Activated CD4-positive, CD25-positive, alpha-beta regulatory T cell treated with anti-CD3 and anti-CD28 coated beads, Interleukin-2, amount 50 U/mL, for 72 hours (primary cell): ENCODE measurements at places on chromosomes 5 and 9.

GRCh38 chr5:92907938-92908606, 672.9 kb downstream of the NR2F1-AS1 start:
- DNase-seq: no peak

DNA sequence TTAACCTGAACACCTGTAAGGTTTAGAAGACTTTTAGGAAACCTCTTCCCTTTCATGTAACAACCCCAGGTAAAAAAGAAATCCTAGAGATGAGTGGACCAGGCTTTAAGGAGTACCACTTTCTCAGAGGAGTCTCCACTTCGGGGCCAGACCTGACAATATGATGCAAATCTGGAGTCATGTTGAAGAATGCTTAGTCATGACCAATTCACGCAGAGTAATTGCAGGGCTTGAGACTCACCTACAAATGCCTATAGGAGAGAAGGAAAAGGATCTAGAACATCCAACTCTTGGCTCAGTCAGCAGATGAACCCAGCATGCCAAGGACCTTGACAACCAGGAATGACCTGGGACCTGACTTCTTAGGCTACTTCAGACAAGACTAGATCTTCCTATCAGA, 235.4 kb downstream of the DOCK8 start:
- no peak for DNase-seq

GRCh38 chr5:107696080-107696479, 25.3 kb upstream of the EFNA5 start:
- DNase-seq: no peak

DNA sequence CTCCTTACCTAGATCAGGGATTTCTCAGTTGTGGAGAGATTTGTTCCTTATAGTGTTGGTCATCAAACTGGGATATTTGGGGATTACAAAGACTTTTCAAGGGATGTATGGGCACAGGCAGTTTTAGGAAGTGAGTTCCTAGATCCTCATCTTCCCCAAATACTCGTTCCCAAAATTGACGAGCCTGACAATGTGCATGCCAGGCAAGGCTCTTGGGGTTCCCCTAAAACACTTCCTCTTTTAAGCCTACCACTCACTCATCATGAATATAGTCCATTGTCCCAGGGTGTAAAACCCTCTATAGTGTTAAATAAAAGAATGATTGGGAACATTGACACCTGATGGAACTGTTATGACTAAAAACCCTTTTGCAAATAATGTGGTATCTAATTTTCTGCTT, 26.4 kb downstream of the PDCD1LG2 start:
- no peak for DNase-seq

- DNase-seq: no peak
These were observed 306.3 kb downstream of the ENC1 start for GRCh38 chr5:74334062-74334761.

DNA sequence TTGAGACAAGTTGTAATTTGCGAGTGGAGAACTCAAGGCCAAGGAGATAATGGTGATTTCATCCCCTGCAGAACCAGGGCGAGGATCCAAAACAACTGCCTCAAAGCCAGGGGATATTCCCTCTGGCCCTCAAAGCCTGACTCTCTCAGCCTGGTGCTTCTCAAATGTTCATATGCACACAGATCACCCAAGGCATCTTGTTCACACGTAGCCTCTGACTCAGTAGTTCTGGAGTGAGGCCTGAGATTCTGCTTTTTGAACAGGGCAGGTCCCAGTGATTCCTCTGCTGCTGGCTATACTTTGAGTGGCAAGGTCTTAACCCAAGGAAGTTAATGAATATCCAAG, 30.2 kb upstream of the WWC1 start:
- no peak for DNase-seq

GRCh38 chr9:127803507-127804352, 1.0 kb downstream of the FPGS start:
- DNase-seq: no peak

DNA sequence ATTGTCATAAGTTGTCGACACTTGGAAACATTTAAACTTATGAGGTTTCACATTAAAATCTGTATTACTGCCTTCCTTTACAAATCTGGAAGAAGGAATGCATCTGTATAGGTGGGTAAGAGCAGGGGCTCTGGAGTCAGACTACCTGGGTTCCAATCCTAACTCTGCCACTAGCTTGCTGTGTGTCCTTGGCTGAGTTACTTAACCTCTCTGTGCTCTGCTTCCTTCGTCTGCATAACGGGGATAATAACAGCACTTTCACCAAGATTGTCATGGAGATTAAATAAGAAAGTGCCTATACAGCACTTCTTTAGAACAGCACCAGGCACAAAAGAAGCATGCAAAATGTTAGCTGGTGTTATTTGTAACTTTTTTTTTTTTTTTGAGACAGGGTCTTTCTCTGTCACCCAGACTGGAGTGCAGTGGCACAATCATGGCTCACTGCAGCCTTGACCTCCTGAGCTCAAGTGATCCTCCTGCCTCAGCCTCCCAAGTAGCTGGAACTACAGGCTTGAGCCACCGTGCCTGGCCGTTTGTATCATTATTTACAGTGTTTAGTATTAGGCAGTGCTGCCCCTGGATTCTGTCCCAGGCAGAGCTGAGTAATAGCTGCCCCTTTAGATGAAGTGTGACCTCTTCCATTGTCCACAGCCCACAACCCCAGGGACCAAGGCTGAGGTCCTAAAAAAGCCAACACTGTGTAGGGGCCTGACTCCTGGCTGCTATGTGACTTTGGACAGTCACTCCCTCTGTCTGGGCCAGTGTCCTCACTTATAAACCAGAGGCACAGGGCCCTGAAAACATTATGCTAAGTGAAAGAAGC, 25.4 kb upstream of the TTLL11 start:
- DNase-seq: no peak

DNA sequence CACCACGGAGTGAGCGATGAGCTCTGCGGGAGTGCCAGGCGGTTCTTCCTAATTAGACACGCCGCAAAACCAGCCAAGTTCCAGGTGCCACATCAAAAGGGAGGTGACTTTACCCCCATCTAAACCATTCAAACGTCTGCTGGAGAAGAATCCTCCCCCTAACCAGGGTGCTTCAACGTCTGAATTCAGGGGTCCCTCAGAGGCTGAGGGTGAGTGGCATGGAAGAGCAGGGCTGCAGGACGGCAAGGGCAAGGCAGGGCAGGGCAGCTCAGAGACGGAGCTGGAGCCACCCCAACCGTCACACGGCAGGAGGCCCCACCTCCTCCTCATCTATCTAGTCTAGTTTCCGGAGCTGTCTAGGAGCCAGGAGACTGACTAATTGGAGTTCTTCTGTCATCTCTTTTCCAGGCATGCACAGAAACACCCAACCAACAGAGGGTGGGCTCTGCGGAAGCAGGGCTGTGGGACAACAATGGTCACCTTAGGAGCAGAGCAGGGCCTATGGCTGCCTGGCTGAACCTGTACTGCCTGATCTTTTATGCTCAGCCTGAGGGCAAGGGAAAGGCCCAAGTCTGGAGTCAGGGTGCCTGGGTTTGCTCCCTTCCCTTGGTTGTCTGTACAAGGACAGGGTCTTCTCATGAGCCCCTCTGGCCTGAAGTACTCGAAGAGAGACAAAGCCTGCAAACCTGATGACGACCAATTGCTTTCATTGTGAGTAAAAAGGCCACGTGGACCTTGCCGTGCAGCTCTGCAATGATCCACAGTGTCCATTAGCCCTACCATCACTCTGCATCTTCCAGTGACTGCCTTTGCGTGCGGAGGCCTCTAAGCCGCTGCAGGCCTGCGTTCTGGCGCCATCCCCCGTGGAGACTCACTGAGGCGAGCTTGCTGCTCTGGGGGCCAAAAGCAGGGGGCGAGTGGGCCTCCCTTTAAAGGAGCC, 81.0 kb upstream of the SLC25A51 start:
- DNase-seq: no peak

- no peak for DNase-seq
These were observed 233.7 kb downstream of the SPOCK1 start for GRCh38 chr5:137265457-137265856.

GRCh38 chr5:93247105-93247504, 333.9 kb downstream of the NR2F1-AS1 start:
- DNase-seq: no peak

DNA sequence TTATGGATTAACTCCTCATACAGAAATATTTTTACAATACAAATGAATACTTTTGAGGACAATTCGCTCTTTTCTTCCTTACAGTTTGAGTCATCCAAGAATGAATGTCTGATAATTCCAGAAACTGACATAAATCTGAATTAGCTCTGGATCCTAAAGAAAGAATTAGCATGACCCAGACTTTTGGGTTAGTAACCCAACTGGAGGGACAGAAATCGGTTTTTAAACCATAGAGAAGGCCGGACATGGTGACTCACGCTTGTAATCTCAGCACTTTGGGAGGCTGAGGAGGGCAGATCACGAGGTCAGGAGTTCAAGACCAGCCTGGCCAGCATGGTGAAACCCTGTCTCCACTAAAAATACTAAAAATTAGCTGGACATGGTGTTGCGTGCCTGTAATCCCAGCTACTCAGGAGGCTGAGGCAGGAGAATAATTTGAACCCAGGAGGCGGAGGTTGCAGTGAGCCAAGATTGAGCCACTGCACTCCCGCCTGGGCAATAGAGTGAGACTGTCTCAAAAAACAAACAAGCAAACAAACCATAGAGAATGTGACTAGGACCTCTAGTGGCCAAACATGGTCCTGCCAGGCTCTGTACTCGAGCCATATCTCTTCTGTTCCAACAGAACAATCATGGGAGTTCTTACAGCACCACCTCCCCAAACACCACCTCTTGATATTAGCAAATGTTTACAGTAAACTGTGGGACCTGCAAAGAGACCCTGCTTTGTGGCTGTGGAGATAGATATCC, 44.8 kb downstream of the LURAP1L start:
- DNase-seq: no peak

DNA sequence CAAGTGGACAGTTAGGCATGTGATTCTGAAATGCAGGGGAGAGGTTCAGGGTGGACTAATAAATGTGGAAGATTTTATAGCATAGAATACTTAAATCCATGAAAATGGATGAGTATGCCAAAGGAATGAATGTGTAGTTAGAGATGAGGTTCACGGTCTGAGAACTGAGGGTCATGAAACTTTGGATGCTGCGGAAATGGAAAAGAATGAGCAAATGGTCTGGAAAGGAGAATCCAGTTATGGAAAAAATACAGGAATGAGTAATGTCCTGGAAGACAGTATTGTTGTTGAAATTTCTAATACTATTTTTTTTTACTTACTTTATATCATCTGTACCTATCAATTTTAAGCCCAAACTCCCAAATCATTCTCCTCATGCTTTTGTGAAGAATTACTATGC, 2369.4 kb downstream of the MAT2B start:
- DNase-seq: no peak

- DNase-seq: no peak
These were observed 82.6 kb downstream of the ADRB2 start for GRCh38 chr5:148909040-148909439.

DNA sequence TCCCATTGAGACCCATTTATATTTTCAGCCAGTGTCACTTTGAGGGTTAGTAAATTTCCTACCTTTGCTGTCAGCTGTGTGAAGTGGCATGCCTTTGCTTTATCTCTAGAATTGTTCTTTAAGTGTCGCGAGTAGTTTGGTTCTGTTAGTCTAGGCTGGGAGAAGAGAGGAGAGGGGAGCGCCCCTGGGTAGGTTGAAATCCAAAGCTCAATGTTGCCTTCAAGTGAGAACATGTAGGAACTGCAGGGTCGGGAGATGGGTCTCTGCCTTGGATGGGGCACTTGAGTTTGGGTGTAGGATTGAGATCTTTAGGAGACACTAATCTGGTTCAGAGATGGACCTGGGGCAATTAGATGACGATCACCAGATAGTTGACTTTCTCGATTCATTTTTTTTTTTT, 46.3 kb downstream of the STC2 start:
- DNase-seq: no peak

GRCh38 chr9:35557320-35557719, 47.7 kb upstream of the TESK1 start:
- no peak for DNase-seq

DNA sequence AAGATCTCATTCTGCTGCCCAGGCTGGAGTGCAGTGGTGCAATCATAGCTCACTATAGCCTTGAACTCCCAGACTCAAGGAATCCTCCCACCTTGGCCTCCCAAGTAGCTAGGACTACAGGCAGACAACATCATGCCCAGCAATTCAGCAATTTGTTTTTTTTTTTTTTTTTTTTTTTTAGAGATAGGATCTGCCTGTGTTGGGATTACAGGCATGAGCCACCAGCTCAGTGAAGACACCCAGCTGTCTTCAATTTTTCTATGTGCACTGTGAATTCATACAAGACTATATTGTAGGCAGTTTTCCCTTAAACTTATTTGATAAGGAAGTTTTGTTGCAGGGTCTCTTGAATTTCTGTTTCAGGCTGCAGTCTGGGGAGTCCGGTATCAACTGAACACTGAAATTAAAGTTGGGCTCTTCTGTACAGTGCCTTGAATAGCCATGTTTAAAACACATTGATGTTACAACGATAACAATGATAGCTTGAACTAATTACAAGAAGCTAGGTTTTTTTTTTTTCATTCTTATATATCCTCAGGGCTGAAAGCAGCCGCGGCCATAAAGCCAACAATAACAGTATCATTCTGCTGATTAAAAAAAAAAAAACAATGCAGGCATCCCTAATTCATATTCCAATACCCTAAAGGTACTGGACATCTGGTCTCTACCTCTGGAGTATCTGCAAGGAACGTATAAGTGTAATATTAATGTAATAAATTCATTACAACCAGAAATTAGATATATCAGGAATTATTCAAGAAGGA, 63.5 kb downstream of the MPDZ start:
- no peak for DNase-seq

GRCh38 chr5:156042726-156043125, 284.2 kb upstream of the SGCD start:
- DNase-seq: no peak

GRCh38 chr5:55371145-55371544, 63.4 kb downstream of the MTREX start:
- DNase-seq: no peak

GRCh38 chr9:123505496-123505895, 149.5 kb downstream of the CRB2 start:
- DNase-seq: no peak

- DNase-seq: no peak
These were observed 13.4 kb downstream of the CEP72 start for GRCh38 chr5:625516-625915.
